ENCODE measurements at places on chromosomes 2 and 18. TPM values are rescaled to one million over a fixed set of nuclear protein-coding genes. Genes with fewer than 3 reads are reported as not detected.
A peak's percentile ranks its signal among the peaks of the same experiment; 100 is the strongest.

GRCh38 chr2:143056550-143056949 lies 72.7 kb upstream of the ARHGAP15 start:
- no peak for DNase-seq

DNA sequence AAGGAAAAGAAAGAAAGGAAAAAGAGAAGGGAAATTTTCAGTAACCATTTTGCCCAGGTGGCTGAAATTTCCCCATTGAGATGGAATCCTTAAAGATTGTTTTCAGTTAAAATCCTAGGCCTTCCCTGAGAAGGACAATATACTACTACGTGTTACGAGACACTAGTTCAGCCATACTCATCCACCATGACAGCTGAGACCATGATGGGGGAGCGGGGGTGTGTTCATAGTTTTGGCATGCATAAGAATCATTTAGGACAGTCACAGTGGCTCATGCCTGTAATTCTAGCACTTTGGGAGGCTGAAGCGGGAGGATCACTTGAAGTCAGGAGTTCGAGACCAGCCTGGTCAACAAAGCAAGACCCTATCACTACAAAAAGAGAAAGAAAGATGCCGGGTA lies 28.0 kb downstream of the PLA2R1 start:
- DNase-seq, result no peak

SLC4A3 gene
- total RNA-seq, result 2.9 TPM

DNA sequence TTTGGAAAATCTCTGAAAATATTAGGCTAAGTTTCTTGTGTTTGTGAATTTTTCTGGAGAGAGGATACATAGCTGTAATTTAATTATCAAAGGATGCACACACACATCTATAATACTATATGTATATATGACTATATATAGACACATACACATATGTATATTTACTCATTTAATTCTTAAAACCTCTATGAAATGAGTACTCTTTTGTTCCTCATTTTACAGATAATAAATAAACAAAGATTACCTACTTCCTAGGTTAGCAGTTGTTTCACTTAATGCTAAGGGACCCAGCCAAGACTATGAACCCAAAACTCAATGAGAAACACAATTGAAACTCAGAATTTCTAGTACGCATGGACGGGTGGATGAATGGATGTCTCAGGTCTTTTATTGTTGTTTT lies 145.6 kb downstream of the BCL2 start:
- no peak for DNase-seq

OSGEPL1 gene
- 15.3 TPM for total RNA-seq

DNA sequence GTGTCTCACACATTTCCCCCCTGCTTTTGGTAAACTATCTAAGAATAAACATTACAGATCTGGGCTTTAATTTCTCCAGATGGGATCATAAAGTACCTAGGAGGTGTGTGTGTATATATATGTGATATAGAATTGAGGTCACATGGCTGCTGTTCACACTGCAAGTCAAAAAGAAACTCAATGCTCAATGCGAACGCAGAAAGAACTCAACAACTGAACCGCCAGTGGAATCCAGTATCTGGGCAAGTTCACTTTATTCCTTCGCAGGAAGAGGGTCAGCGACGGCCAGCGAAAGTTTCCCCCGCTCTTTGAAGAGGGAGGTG lies 17.7 kb downstream of the POU3F3 start:
- DNase-seq, result no peak

- DNase-seq, result no peak
These were observed 142.4 kb downstream of the DDX1 start for GRCh38 chr2:15733867-15734673.

NOL4 gene
- total RNA-seq, result not detected

IL1F10 gene
- not detected for total RNA-seq

RRM2 gene
- 51.9 TPM for total RNA-seq

GRCh38 chr2:3184167-3184566 lies 193.5 kb downstream of the EIPR1 start:
- no peak for DNase-seq

EVX2 gene
- not detected for total RNA-seq

- no peak for DNase-seq
These were observed 6.3 kb upstream of the EMILIN2 start for GRCh38 chr18:2840521-2840920.

GRCh38 chr2:135985826-135986393 lies 484 bp upstream of the DARS1 start:
- DNase-seq, result no peak

EFR3B gene
- total RNA-seq, result 0.19 TPM

GPR17 gene
- not detected for total RNA-seq

DNA sequence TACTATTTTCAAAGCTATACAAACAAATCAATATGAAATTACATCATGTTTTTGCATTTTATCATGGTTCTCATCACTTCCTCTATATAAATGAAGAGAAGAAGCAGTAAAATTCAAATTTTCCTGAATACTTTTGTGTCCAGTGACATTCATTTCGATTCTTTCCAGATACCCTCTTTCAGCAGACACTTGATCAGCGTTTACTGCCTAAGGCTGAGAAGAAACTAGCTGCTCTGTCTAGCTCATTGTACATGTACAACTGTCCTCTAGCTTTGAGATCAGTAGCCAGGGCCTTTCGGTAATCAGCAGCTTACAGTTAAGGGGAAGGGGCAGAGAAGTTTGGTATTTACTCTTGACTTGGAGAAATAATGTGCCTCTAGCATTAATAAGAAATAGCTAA lies 4.8 kb downstream of the VRK2 start:
- DNase-seq, result no peak

DNA sequence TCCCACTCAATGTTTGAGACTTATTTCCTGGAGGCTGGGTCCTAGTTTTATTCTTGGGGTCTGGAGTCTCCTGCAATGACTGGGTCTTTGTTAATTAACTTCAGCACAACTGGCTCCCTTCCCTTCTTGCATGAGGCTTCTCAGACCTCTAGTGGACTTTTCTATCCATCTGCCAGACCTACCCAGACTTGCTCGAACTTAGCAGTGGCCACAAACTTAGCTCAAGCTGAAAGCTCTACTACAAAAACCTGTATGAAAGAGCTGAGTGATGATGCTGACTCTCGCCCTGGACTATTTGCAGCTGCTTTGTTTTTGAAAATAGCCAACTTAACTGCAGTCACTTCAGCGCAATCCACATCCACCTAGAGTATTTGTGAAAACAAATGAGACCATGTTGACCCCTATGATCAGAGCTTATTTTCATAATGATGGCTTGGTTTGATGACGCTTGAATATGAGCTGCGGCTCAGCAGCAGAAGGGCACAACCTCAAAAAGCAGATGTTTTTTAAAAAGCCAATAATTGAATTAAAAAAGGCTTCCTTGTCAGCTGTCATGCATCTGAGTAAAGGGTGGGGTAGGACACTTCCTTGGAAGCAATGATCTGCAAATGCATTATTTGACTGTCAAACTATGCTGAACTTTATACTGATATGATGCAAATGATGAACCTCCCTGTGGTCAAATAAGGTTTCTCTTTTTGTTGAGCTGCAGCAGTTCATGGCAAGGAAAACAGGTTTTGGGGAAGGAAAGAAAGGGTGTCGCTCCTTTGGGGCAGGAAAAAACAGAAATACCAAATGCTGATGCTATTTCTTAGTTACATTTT lies 10.6 kb upstream of the ANXA4 start:
- no peak for DNase-seq

- no peak for DNase-seq
These were observed 39.0 kb downstream of the EN1 start for GRCh38 chr2:118808429-118808809.

CCNT2 gene
- 10.1 TPM for total RNA-seq

DNA sequence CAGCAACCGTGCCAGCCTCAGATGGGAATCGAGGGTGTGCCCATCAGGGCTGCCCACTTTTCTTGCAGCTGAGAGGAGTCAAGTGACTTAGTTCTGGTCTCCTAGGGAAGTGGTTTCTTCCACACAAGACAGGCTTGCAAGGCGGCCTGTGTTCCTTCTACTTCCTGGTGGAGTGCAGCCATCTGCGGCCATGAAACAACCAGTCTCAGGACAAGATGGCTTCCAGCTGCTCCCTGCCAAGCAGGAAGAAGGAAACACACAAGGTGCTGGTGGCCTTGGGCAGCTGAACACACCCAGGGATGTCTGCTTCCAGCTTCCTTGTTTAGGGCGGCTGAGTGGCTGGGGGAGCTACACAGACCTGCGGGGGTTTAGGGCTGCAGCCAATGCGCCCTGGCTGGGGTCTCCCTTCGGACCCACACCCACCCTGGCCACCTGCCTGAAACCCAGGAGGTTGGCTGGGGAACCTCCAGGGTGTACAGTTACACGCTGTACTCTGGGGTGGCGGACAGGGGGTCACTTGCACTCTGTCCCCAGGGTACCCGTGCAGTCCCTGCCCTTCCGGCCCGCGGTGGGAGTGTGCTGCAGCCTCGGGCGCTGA lies 34.7 kb downstream of the PTPN18 start:
- peak; percentile 1 for DNase-seq

GRCh38 chr2:197328461-197328860 lies 17.9 kb upstream of the ANKRD44 start:
- DNase-seq, result no peak

DNA sequence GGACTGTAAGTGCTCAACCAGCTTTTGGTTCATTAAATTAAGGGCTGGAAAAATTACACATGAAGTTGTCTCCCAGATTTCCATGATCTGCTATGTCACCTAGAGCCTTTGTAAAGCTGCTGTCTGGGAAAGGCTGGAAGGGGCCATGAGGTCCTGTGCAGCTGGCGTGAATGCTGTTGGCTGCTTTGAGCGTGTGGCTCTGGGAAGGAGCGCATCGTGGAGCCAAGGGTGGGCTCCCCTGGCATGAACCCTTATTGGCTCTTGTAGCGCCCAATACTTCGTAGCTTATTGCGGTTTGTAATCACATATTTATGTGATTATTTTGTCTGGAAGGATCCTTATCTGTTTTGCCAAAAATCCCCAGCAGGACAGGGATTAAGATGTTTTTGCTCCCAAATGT lies 70.5 kb upstream of the LMAN1 start:
- DNase-seq, result no peak

DNA sequence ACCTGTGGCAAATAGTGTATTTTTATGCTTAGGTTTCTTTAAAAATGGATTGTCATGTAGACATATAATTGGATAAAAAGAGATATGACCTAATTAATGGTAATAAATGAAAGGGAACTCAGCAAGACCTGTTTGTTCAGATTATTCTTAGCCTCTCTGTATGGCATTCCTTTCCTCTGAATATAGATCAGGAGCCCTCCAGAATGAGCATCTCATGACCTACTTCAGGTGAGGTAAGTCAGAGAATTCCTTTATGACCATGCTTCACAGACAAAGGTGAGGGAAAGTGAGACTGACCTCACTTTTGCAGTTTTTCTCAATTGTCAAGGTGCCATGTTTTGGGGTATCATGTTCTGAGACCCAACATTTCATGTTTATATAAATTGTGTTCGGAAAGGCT lies 1744.3 kb upstream of the PIK3C3 start:
- DNase-seq, result no peak

DNA sequence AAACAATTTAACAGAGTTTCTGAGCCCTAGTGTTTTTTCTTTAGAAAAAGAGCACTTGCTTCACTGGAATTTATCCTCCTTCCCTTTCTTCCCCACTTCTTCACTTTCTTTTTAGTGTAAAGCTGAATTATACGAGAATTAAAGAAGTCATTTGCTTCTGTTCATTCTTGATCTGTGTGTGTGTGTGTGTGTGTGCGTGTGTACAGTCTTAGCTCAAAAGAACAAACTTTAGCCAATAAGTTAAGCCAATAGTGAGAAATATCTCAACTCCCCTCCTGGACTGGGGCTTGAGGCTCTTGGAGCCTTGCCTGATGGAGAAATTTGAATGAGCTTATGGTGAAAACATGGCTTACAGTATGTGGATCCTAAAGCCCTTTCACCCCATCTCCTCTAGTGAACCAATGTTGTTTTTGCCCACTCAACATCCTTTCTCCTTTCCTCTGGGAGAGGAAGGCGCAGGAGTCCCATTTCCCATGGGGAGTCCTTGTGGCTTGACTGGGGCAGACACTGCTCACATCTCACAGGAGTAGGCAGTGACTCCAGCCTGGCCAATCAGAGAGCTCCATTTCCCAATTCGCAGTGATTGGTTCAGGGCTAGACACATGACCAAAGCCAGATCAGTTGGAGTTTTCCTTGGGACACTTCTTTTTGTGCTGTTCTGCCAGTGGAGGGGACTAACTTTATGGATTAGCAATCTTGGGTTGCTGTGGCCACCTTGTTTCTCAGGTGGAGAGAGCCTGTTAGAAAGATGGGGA lies 16.3 kb upstream of the MYO3B start:
- peak; percentile 41 for DNase-seq

- DNase-seq, result no peak
These were observed 38.0 kb upstream of the YWHAQ start for GRCh38 chr2:9668687-9669345.

CMPK2 gene
- 4.8 TPM for total RNA-seq

DNA sequence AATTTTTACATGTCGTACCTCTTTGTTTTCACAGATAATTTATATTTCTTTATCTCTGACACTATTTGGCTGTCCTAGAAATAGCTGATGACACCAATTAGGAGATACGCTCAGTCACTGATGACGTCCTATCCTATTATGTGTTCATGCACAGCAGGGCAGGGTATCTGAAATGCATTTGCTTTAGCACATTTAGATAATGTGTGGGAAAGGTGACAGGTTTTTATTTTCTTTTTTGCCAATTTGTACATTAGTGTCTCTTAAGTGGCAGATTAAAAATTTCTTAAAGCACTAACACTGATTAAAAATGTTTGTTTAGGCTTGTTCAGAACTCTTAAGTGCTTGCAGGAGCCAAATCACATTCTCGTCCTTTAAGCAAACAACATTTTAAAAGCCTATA lies 39.7 kb downstream of the CDC42EP3 start:
- DNase-seq, result no peak

UGT1A8 gene
- total RNA-seq, result not detected

DNA sequence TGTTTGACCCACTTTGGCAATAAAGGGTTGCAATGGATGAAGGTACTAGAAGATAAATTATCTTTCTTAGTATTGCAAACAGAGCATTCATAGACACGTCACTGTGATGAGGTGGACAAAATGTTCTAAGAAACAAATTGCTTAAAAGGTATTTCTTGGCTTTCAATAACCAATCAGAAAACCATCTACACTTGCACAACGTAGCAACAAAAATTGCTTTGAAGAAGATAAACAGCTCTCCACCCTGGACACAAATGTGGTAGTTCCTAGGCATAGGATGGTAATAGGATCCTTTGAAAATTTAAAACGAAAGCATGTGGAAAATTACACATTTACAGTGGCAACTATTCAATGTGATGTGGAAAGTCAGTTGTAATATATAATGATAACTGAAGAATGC lies 439.9 kb upstream of the ETAA1 start:
- DNase-seq, result no peak

DNA sequence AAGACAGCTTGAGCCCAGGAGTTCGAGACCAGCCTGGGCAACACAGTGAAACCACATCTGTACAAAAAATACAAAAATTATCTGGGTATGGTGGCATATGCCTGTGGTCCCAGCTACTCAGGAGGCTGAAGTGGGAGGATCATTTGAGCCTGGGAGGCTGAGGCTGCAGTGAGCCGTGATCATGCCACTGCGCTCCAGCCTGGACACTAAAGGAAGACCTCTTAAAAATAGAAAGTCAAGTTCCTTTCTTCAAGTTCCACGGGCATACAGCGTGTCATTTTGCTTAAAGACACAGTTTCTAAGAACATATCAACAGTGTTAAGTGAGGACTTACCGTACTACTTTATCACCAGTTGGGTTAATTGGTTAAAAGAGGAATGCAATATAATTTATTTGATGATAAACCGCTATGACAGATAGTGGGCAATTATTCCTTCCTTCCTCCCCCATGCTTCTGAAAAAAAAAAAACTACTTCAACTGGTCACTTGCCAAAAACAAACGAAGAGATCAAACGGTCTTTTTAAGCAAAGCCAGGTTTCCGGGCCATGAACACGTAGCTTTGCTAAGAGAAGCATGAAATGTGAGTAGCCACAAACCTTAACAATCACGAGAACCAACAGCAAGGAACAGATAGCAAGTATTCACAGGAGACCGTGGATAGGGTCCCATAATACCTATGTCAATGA lies 21.4 kb downstream of the AP1S3 start:
- DNase-seq, result peak; percentile 28

Data from H4 (cell line).